ENCODE measurements at places on chromosomes 2 and 18. TPM values are rescaled to one million over a fixed set of nuclear protein-coding genes. Genes with fewer than 3 reads are reported as not detected.

GRCh38 chr2:190318931-190319554 is 583 bp downstream of the HIBCH start:
- H3K4me3 ChIP-seq, result peak overlapping the region; percentile 71
- H3K27me3 ChIP-seq, result no peaks in the 10 kb centered on the region
- peak overlapping the region; percentile 70 for H3K27ac ChIP-seq
- peaks cover 13% of the 10 kb centered on the region for H3K4me1 ChIP-seq
- no peak for DNase-seq

DNA sequence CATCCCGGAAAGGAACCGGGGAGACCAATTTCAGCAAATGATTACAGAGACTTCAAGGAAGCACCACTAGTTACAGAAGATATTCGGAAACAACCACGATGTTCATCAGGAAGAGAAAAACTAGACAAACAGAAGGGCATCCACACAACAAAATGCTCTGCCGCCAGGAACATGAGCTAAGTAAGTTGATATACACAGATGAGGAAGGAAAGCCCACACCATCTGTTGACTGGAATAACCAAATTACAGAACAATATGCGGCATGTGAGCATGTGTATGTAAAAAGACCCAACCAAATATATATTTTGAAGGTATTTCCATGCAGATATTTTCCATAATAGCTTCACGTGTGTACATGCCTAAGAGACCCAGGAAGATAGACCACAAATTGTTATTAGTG is 47.0 kb downstream of the ACKR3 start:
- peaks cover 24% of the 10 kb centered on the region for H3K27me3 ChIP-seq
- H3K4me3 ChIP-seq, result no peak overlapping the region
- no peaks in the 10 kb centered on the region for H3K36me3 ChIP-seq
- no peak for DNase-seq

DNA sequence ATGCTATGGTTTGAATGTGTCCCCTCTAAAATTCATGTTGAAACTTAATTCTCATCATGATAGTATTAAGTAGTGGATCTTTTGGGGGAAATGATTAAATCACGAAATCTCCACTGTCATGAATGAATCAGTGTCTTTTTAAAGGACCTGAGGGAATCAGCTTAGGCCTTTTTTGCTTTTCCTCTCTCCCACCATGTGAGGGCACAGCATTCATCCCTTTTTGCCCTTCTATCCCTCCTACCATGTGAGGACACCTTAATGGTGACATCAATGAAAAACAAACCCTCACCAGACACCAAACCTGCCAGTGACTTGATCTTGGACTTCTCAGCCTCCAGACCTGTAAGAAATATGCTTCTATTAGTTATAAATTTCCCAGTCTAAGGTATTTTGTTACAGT is 247.1 kb upstream of the UBE2E3 start:
- H3K27me3 ChIP-seq, result no peaks in the 10 kb centered on the region
- H3K4me1 ChIP-seq, result peaks cover 8% of the 10 kb centered on the region
- H3K4me3 ChIP-seq, result no peak overlapping the region

- H3K27me3 ChIP-seq, result no peaks in the 10 kb centered on the region
- no peaks in the 10 kb centered on the region for H3K36me3 ChIP-seq
- no peak for DNase-seq
- no peak overlapping the region for H3K27ac ChIP-seq
- H3K4me3 ChIP-seq, result no peak overlapping the region
Observed at GRCh38 chr2:12419803-12420202, 296.9 kb upstream of the TRIB2 start.

DNA sequence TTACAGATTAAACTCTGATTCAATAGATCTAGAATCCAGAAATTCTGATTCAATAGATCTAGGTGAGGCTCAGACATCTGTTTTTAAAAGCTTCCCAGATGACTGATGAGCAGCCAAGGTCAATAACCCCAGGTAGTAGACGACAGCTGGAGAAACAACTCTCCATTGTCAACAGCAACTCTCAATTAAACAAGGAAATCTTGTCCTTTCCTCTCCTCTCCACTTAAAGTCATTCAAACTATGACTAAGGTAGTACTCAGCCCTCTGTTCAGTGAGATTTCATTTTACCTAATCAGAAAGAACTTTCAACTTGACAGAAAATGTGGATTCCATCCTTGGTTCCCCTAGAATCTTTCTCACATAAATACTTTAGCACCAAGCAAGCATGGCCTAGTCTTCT is 94.6 kb upstream of the SCG2 start:
- peak; percentile 13 for DNase-seq
- H3K27ac ChIP-seq, result peak overlapping the region; percentile 82
- H3K4me1 ChIP-seq, result peaks cover 36% of the 10 kb centered on the region
- no peak overlapping the region for H3K4me3 ChIP-seq

DNA sequence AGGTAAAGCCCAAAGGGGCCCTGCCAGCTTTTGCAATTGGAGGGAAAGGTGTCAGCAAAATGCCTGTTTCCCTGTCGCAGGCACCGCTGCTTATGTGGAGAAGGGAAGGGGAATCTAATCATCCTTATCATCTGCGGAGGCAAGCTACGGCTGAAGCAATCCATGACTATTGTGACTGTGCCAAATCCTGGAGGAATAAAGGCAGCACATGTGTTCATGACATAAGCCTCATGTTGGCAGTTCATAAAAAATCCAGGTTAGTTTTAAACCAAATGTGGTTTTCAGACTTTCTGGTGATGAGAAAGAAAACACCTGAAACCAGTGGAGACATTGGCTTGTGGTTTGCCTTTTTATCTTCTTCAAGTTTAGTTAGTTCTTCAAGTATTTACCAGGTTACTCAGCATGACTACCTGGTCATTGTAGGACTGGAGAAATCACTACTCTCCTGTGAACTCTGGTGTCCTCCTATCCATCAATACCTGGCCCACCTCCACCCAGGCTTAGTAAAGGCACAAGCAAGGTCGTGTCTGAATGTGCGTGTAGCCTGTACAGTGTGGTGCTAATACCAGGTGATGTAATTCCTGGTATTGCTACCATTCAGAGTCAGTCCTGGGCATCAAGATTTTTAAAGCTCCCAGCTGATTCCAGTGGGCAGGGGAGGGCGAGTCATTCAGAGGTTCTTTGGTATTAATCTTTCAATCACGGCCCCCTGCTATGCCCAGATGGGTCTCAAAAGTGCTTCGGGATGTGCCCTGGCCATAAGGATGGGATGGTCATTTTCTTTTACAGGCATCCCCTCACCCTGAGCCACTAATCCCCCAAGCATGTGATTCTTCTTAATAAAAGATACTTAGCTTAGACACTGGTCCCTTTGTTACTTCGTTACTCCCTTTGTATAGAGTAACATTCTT is 96.8 kb downstream of the TGFA start:
- H3K27ac ChIP-seq, result no peak overlapping the region
- H3K27me3 ChIP-seq, result no peaks in the 10 kb centered on the region
- H3K4me3 ChIP-seq, result no peak overlapping the region
- no peak for DNase-seq

DNA sequence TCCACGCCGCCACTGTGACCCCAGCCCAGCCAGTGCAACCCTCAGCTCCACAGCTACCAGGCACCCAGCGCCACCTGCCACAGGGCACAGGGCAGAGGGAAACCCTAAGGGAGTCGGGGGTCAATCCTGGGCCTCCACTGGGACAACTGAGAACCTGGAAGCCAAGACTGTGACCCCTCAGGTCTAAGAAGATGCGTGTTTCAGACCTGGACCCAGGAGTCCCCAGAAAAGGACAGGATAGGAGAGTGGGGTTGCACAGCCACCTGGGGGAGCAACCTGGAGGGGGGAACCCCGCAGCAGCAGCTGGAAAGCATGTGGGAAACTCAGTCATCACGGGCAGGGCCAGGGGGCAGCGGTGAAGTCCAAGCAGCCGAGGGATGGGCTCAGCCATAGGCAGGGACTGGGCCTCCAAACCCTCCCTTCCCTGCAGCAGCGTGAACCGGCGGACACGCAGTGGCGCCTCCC is 4.1 kb downstream of the ESPNL start:
- H3K36me3 ChIP-seq, result no peaks in the 10 kb centered on the region
- H3K27me3 ChIP-seq, result no peaks in the 10 kb centered on the region
- H3K4me1 ChIP-seq, result no peaks in the 10 kb centered on the region
- H3K27ac ChIP-seq, result no peak overlapping the region

DNA sequence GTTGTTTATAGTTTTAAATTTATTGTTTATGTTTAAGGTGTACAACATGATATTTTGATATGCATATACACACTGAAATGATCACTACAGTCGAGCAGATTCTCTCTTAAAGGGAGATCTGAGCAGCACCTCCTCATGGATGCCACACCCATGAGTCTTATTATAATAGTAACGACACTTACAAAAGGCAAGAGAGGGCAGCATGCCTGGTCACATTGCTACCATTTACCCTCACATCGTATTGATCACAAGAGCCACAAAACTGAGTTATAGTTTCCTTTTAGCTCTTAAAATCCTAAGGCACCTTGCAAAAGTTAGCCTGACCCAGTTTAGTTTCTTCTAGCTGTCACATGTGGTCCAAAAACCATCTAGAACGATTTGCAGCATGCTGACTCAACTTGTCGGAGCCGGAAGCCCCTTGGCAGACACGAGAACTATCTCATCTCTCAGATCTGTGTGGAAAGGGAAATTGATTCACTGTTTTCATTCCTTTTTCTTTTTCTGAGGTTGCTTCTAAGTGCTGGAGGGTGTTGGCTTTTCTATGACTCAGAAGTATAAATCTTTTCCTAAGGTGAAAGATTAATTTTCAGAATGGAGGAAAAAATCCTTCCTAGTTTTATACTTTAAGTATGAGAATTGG is 85.3 kb downstream of the CDC42EP3 start:
- no peaks in the 10 kb centered on the region for H3K27me3 ChIP-seq
- peak; percentile 57 for DNase-seq
- peak overlapping the region; percentile 80 for H3K27ac ChIP-seq
- no peak overlapping the region for H3K4me3 ChIP-seq
- no peaks in the 10 kb centered on the region for H3K36me3 ChIP-seq

DNA sequence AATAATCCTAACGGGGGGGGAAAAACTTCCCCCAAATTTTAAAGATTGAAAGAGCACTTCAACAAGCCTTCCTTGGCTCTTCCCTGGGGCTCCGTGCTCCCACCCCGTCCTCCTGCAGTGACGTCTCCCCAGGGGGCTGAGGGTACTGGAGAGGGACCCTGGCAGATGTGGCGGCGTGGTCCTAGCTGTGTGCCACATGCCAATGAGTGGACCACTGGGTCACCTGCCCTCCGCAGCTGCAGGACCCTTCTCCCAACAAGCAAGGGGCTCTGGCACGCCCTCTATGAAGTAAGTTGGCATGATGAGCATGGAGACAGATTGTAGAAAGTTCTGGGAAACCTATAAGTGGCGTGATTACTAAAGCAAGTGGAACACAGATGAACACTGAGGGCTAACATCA is 46.7 kb downstream of the PXDN start:
- H3K27me3 ChIP-seq, result no peaks in the 10 kb centered on the region
- H3K27ac ChIP-seq, result no peak overlapping the region
- DNase-seq, result no peak
- H3K36me3 ChIP-seq, result peaks cover 2% of the 10 kb centered on the region
- no peak overlapping the region for H3K4me3 ChIP-seq

DNA sequence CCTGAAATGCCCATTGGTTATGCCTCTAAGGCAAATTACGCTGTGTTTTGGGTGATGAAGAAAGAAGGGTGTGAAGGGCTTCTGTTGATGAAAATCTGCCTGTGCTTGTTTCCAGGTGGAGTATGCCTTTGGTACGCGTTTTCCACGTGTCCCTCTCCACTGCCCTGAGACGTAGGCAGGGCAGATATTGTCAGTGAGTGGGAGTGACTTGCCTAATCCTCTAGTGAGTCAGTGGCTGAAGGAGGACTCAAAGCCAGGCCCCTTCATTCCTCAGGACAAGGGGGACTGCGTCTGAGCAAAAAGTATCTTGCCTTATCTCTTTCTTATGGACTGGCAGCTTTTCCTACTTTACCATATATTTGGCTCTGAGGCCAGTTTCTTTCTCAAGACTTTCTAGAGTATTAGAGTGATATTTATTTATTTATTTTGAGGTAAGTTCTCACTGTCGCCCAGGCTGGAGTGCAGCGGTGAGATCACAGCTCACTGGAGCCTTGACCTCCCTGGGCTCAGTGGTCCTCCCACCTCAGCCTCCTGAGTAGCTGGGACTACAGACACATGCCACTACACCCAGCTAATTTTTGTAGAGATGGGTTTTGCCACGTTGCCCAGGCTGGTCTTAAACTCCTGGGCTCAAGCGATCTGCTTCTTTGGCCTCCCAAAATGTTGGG is 10.2 kb downstream of the RALB start:
- H3K27me3 ChIP-seq, result no peaks in the 10 kb centered on the region
- peak; percentile 61 for DNase-seq
- peaks cover 16% of the 10 kb centered on the region for H3K4me1 ChIP-seq
- no peak overlapping the region for H3K4me3 ChIP-seq

DNA sequence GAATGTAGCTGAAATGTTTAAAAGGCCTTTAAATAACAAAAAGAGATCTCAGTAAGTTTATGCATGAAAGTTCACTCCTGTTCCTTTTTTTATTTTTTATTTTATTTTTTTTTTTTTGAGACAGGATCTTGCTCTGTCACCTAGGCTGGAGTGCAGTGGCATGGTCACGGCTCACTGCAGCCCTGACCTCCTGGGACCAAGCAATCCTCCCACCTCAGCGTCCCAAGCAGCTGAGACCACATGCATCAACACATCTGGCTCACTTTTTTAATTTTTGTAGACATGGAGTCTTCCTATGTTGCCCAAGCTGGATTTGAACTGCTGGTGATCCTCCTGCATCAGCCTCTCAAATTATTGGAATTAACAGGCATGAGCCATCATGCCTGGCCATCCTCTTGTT is 84.3 kb downstream of the KANSL1L start:
- no peaks in the 10 kb centered on the region for H3K27me3 ChIP-seq
- H3K4me1 ChIP-seq, result no peaks in the 10 kb centered on the region
- H3K4me3 ChIP-seq, result no peak overlapping the region
- DNase-seq, result no peak
- no peaks in the 10 kb centered on the region for H3K36me3 ChIP-seq

GRCh38 chr2:151878204-151878603 is 50.0 kb upstream of the ARL5A start:
- no peak for DNase-seq
- no peaks in the 10 kb centered on the region for H3K36me3 ChIP-seq
- no peak overlapping the region for H3K4me3 ChIP-seq
- H3K27ac ChIP-seq, result no peak overlapping the region

The FAP gene
- 8.5 TPM for polyA plus RNA-seq

The CHST10 gene
- 1.0 TPM for polyA plus RNA-seq

The CROCC2 gene
- not detected for polyA plus RNA-seq

The RMDN2 gene
- polyA plus RNA-seq, result 7.1 TPM

The RAD51AP2 gene
- polyA plus RNA-seq, result 0.01 TPM

The DSG4 gene
- polyA plus RNA-seq, result 0.50 TPM

The C18orf54 gene
- polyA plus RNA-seq, result 5.1 TPM
